Stimulated activated CD4-positive, alpha-beta T cell treated with anti-CD3 and anti-CD28 coated beads, Interleukin-4, amount 100 ng/mL, for 4 hours (primary cell): ENCODE measurements at places on chromosomes 3 and 15.

- no peak for DNase-seq
These were observed 617 bp upstream of the EOGT start for GRCh38 chr3:69014022-69014580.

- DNase-seq = no peak
These were observed 137.9 kb upstream of the CADM2 start for GRCh38 chr3:84820906-84821305.

GRCh38 chr3:15288331-15289035 lies 43.9 kb downstream of the SH3BP5 start:
- no peak for DNase-seq

GRCh38 chr3:66037986-66038369 lies 740 bp downstream of the MAGI1 start:
- no peak for DNase-seq

DNA sequence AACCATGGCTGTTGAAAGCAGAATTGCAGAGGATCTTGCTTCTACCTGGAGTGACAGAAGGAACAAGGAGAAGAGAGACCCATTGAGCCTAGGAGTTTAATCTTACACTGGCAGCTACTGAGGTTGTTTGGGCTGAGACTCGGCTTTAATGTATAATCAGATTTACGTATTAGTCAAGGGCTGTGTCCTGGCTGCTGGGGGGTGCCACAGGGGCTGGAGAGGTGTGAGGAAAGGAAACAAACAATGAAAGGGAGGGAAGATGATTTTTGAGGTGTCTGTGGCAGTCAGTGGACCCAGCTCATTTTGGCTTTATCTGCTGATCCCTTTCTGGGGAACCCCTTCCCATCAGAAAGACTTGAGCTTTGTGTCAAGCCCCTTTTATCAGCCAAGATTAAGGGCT lies 95.7 kb downstream of the PRICKLE2 start:
- no peak for DNase-seq

GRCh38 chr3:171417813-171418212 lies 42.4 kb downstream of the TNIK start:
- no peak for DNase-seq

DNA sequence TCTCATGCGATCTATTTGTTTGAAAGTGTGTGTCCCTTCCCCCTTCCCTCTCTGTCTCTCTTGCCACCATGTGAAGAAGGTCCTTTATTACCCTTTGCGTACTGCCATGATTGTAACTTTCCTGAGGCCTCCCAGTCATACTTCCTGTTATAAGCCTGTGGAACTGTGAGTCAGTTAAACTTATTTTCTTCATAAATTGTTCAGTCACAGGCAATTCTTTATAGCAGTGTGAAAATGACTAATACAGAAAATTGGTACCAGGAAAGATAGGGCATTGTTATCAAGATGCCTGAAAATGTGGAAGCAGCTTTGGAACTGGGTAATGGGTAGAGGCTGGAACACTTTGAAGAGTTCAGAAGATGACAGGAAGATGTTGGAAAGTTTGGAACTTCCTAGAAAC lies 743.7 kb upstream of the NECTIN3 start:
- no peak for DNase-seq
